ENCODE measurements at places on chromosomes 1 and 21. TPM values are rescaled to one million over a fixed set of nuclear protein-coding genes. Genes with fewer than 3 reads are reported as not detected.

Gene ATP1A4
- 0.27 TPM for polyA plus RNA-seq

Gene HSD3B1
- polyA plus RNA-seq: not detected

Gene CACNA1S
- polyA plus RNA-seq: not detected

Gene C1QB
- not detected for polyA plus RNA-seq

Gene OLFM3
- 0.21 TPM for polyA plus RNA-seq

Gene HCRTR1
- polyA plus RNA-seq: not detected

Gene ZNF648
- 0.24 TPM for polyA plus RNA-seq

Gene CYP4A22
- polyA plus RNA-seq: not detected

Gene FAM72B
- polyA plus RNA-seq: 27.4 TPM

Gene THEM5
- 0.38 TPM for polyA plus RNA-seq

Gene DYNLT5
- polyA plus RNA-seq: 1.3 TPM

Gene MYOC
- not detected for polyA plus RNA-seq

Gene SLFNL1
- 0.29 TPM for polyA plus RNA-seq

Gene C4BPA
- not detected for polyA plus RNA-seq

Gene TIAM1
- polyA plus RNA-seq: 18.5 TPM

Gene PRAMEF20
- not detected for polyA plus RNA-seq

Gene KRTAP21-2
- not detected for polyA plus RNA-seq

Gene CELA2A
- not detected for polyA plus RNA-seq

Gene CHI3L2
- 0.68 TPM for polyA plus RNA-seq

Gene TTC22
- polyA plus RNA-seq: 1.2 TPM

Gene SPATA45
- polyA plus RNA-seq: not detected

Gene TMEM269
- 0.28 TPM for polyA plus RNA-seq

Gene UBASH3A
- not detected for polyA plus RNA-seq

Gene FCGR2B
- polyA plus RNA-seq: not detected

Gene CACHD1
- polyA plus RNA-seq: 12.6 TPM

Gene PNRC2
- polyA plus RNA-seq: 218 TPM

Gene NOS1AP
- polyA plus RNA-seq: 5.8 TPM

Gene SMPDL3B
- polyA plus RNA-seq: 39.5 TPM

Gene ARTN
- polyA plus RNA-seq: 6.7 TPM

Gene LEMD1
- polyA plus RNA-seq: 3.7 TPM

Gene UTS2
- not detected for polyA plus RNA-seq

Gene RAB3B
- polyA plus RNA-seq: 18.3 TPM

Gene OR2T3
- polyA plus RNA-seq: not detected

Gene KCNQ4
- polyA plus RNA-seq: 2.0 TPM

Gene SPRR2A
- 0.43 TPM for polyA plus RNA-seq

Gene CFAP107
- not detected for polyA plus RNA-seq

Gene CFAP141
- polyA plus RNA-seq: not detected

Gene LDLRAD1
- polyA plus RNA-seq: not detected

Gene CR1
- polyA plus RNA-seq: 0.65 TPM

Gene XKR8
- polyA plus RNA-seq: 9.6 TPM

Gene TAF12
- polyA plus RNA-seq: 44.4 TPM

Gene SIM2
- polyA plus RNA-seq: 0.16 TPM

Gene FAM151A
- polyA plus RNA-seq: not detected

Gene VCAM1
- 0.21 TPM for polyA plus RNA-seq

Gene IL22RA1
- not detected for polyA plus RNA-seq

Gene TNNI3K
- polyA plus RNA-seq: 1.4 TPM

Gene A3GALT2
- not detected for polyA plus RNA-seq

Gene OR2T33
- not detected for polyA plus RNA-seq

Gene BCAN
- polyA plus RNA-seq: 2.3 TPM

Gene NBPF4
- polyA plus RNA-seq: not detected

Gene MYBPH
- not detected for polyA plus RNA-seq

Gene NEGR1
- 0.57 TPM for polyA plus RNA-seq

Gene SYF2
- 82.6 TPM for polyA plus RNA-seq

Gene OLIG2
- 0.09 TPM for polyA plus RNA-seq

Gene OPRD1
- 0.55 TPM for polyA plus RNA-seq

Data from GM23338 (cell line).